Fibroblast of mammary gland (primary cell): ENCODE measurements at places on chromosomes 13 and 19.

- peak; percentile 15 for DNase-seq
Measured at GRCh38 chr19:13526552-13526951, 20.3 kb upstream of the CACNA1A start.

DNA sequence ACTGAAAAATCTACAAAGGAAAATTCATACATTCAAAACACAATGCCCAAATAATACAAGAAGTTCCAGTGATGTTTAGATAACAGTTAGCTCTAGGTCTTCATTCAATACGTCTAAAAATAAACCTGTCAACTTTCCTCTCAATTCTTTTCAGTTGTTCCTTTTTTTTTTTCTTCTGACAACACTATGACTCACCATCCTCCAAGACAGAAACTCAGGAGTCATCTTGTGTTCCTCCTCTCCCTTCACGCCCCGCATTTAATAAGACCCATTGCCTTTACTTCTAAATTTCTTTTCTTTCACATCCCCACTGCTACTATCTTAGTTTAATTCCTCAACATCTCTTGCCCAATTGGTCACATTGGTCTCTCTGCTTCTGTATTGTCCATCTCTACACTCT is 759.9 kb downstream of the GPC5 start:
- DNase-seq, result peak; percentile 65

- DNase-seq, result peak; percentile 80
Measured at GRCh38 chr13:47433461-47434005, 536.7 kb upstream of the HTR2A start.

- peak; percentile 81 for DNase-seq
Measured at GRCh38 chr13:37640499-37640898, 41.9 kb upstream of the POSTN start.
